ENCODE measurements at places on chromosomes 4 and X.
A peak's percentile ranks its signal among the peaks of the same experiment; 100 is the strongest.

DNA sequence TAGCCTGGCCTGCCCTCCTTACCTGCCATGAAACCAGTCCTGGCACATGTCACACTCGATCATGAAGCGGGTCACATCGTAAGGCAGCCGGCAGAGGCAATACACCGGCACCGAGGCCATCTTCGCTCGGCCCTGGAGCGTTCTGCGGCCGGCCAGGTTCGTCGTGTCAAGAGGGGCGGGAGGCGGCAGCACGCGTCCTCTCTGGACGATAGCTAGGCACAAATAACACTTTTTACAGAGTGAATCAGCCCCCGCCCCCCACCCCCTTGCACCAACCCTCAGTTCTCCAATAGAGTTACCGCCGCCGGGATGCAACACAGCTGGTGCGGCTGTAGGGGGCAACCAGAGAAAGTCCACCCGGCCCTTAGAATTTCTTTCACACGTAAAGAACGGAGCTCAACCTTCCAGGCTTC lies 1.7 kb downstream of the PHF8 start:
- no peak for DNase-seq

DNA sequence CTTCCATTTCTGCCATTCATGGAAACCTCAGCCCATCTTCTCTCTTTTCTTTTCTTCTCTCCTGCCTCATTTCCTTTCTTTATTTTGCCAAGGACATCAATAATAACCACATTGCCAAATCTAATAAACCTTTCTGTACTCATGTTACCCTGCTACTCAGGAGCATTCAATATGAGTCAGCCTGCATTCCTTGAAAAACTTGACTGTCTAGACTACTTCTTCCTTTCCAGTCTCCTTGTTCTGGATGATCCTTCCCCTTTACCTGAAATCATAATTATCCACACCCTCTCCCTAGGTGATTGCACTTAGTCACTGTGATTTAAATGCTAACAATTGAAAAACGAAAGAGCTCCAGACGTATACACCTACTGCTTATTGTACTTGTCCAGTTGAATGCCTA lies 253.2 kb upstream of the CENPE start:
- DNase-seq = no peak

- no peak for DNase-seq
These were observed 141.2 kb downstream of the DHX15 start for GRCh38 chr4:24443200-24443599.

- no peak for DNase-seq
These were observed 40.9 kb downstream of the P2RY8 start for GRCh38 chrX:1496076-1496475.

- no peak for DNase-seq
These were observed 34.1 kb downstream of the PRRG1 start for GRCh38 chrX:37383313-37383712.

DNA sequence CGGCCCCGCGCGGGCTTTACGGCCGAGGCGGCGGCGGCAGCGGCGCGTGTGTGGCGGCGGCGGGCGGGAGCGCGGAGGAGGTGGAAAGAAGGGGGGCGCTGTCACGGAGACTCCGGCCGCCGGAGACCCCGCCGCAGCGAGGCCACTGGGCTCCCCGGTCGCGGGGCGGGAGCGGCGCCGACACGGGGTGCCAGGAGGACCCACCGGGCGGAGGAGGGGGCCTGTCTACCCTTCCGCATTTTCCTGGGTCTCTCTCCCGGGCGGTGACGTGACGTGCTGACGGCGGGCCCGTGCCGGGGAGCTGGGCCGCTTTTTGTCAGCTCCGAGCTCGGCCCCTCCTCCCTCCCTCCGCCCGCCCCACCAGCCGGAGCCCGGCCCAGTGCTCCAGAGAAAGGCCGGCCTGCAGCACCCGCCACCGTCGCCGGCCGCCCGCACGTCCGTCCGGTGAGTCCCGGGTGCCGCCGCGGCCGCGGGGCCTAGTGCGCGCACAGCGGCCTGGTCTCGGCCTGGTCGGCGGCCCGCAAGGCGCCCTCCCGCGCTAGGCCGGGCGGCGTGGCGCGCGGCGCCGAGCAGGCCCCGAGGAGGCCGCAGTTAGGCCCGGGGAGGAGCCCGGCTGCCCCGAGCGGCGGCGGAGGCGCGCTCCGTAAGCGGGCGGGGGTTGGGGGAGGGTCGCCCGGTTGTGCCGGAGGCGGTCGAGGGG lies at the start of gene ZFX:
Gene ZFX (plus strand): TSS at position 379 of the 700 bp plus-strand sequence. CDS start 23,014 bp downstream, outside the sequence.
- DNase-seq = peak; percentile 20

DNA sequence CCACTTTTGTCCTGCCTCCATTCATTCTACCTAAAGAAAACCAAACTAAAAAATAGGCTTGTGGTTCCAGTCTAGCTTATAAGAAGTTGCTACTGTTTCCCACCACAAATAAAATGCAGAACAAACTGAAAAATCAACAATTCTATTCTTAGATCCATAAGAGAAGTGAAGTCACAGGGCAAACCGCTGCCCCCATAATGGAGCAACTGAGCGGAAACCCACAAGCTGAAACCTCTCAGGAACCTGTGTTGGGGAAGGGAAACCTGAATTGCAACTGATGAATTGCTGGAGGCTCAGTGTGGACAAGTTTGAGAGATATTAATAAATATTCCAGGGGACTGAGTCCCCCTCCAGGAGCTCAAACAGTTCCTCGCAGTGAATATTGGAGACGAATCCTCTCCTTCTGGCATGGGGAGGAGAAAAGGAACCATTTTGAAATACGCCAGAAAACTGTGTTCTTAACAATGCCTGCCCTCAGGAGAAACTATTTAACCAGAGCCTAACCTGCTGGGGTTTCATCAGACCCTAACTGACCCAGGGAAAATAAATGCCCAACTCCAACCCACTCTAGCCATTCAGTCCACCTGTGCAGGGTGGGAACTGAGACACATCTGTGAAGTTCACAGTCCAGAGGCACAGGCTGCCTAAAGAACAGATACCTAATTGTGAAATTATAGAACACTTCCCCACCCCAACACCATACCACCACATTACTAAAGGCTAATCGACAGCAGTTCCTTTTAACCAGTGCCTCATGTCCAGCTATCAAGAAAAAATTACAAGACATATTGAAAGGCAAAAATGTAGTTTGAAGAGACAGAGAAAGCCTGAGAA lies 22.8 kb upstream of the SH3RF1 start:
- no peak for DNase-seq

DNA sequence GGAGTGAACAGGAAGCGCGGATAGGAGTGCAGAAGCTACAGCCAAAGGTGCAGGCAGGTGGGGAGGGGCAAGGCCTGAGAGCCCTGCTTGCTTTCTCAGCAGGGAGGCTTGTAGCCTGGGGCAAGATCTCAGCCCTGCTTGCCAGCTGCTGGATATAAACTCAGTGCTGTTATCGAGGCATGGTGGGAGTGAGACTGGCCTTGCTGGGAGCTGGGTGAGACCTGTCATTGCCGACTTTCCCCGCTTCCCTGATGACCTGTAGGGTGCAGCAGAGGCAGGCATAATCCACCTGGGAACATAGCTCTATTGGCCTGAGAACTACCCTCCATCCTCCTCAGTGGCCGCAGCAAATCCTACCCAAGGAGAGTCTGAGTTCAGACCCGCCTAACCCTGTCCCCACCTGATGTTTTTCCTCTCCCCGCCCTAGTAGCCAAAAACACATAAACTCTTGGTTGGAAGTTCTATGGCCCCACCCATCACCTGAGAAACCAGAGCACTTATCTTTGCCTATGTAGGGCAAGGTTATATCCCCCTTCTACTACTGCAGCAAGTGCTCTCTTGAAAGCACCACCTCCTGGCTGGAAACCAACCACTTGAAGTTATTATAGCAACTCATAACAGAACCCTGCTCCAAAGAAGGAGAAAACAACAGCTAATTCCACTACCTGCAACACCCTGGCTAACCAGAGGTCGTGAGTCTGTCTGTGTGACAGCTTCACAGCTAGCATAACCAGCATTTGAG lies 80.7 kb downstream of the FHIP1A start:
- no peak for DNase-seq

All from stimulated activated CD8-positive, alpha-beta memory T cell treated with anti-CD3 and anti-CD28 coated beads, Interleukin-7, amount 100 ng/mL, for 48 hours (primary cell).